Osteoblast (primary cell): ENCODE measurements at places on chromosomes 4 and X. TPM values are rescaled to one million over a fixed set of nuclear protein-coding genes. Genes with fewer than 3 reads are reported as not detected.

The RIPPLY1 gene
- not detected in 2 replicates for total RNA-seq

The HEPH gene
- total RNA-seq = 63.0 and 64.5 TPM in 2 replicates

The SPATA4 gene
- 0.59 and 0.72 TPM in 2 replicates for total RNA-seq

The ASMT gene
- total RNA-seq = 0.36 TPM in 1 of 2 replicates, not detected in the other

The CXCL11 gene
- total RNA-seq = not detected in 2 replicates

The GLRA3 gene
- not detected in 2 replicates for total RNA-seq

The LGI2 gene
- total RNA-seq = under 0.01 TPM in 2 replicates

The ARR3 gene
- not detected in 2 replicates for total RNA-seq

The BMPR1B gene
- 2.5 and 7.1 TPM in 2 replicates for total RNA-seq

The ADH7 gene
- not detected in 2 replicates for total RNA-seq

The NAP1L2 gene
- 0.29 TPM in 1 of 2 replicates, not detected in the other for total RNA-seq

The NHSL2 gene
- total RNA-seq = 1.1 and 1.8 TPM in 2 replicates

The DCAF12L1 gene
- not detected in 2 replicates for total RNA-seq

The UGT2A1 gene
- not detected in 2 replicates for total RNA-seq

The ETDA gene
- total RNA-seq = not detected in 2 replicates

The MID1IP1 gene
- 125 and 127 TPM in 2 replicates for total RNA-seq
